ENCODE measurements at places on chromosomes 6 and 20.
A peak's percentile ranks its signal among the peaks of the same experiment; 100 is the strongest.

GRCh38 chr6:149864578-149865535 lies 698 bp upstream of the LRP11 start:
- DNase-seq = no peak

GRCh38 chr20:20454850-20455627 lies 87.1 kb downstream of the INSM1 start:
- DNase-seq = no peak

DNA sequence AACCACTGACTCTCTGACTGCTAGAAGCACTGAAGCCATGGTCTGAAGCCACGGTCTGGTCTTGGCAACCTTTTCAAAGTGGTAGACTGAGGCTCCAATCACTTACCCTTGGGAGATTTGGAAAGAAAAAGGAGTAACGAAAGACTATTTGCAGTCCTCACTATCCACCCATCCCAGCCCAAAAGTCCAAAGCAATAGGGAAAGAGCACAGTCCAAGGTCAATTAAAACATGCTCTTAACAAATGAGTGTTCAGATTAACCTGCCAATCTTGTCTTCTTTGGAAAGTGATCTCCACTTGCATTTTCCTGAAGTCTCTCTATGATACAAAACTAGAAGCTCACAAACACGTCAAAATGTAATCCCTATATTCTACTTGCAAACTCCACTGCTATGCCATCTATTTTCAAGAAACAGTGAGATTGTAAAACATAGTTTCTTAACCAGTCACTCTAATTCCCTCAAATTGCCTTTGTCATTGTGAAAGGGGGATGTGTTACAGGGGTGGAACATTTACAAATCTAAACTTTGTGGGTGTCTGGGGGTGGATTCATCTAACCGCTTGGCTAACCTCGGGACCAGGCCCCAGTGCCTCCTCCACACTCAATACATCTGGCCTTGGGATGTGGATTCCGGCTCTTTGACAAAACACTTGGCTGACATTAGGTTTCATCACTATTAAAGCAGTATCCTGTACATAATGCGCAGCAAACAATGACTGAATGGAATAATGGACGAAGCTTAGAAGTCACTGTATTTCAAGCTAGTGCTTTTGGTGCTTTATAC lies 56.4 kb downstream of the B4GALT5 start:
- peak; percentile 45 for DNase-seq

GRCh38 chr6:139175389-139175948 lies 40.6 kb downstream of the HECA start:
- DNase-seq = no peak

All from GM04503 (cell line).